Activated CD4-positive, alpha-beta T cell treated with anti-CD3 and anti-CD28 coated beads for 1 hour (primary cell): ENCODE measurements at places on chromosomes 7 and 10.

DNA sequence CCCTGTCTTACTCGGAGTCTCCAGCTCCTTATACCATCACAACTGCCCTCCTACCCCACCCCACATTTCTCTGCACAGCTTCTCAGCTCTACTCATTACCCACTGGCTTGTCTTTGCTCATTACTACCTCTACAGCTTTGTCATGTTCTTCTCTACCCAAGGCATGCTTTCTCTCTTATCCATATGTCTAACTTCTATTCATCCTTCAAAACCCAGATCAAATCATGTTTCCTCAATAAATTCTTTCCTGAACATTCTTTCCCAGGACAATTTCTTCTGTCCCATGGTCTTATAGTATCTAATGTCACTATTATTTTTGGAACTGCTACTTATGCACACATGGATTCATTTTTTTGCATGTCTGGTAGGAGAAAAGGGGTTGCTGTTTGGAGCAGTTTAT lies 231.4 kb downstream of the PTEN start:
- no peak for DNase-seq

DNA sequence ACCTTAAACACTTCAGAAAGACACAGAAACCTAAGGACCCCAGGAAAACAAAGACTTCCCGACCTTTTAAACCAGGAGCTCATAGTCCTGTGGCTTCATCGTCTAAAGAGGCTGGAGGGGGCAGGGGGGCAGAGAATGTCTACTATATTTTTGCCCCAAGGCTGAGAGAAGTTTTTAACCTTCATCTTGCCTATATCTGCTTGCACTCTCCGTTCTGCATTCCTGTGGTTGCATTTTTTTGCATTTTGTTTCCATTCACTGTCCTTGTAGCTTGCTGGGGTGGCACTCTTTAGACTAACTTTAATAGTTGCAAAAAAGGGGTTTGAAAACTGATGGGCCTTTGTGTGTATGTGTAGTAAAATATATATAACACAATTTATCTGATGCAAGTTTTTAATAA lies 23.7 kb downstream of the PRKAR2B start:
- DNase-seq: no peak

- no peak for DNase-seq
Measured at GRCh38 chr10:122341141-122341810, 33.2 kb upstream of the PLEKHA1 start.

GRCh38 chr7:150665896-150666295 lies 19.6 kb upstream of the GIMAP2 start:
- DNase-seq: no peak

DNA sequence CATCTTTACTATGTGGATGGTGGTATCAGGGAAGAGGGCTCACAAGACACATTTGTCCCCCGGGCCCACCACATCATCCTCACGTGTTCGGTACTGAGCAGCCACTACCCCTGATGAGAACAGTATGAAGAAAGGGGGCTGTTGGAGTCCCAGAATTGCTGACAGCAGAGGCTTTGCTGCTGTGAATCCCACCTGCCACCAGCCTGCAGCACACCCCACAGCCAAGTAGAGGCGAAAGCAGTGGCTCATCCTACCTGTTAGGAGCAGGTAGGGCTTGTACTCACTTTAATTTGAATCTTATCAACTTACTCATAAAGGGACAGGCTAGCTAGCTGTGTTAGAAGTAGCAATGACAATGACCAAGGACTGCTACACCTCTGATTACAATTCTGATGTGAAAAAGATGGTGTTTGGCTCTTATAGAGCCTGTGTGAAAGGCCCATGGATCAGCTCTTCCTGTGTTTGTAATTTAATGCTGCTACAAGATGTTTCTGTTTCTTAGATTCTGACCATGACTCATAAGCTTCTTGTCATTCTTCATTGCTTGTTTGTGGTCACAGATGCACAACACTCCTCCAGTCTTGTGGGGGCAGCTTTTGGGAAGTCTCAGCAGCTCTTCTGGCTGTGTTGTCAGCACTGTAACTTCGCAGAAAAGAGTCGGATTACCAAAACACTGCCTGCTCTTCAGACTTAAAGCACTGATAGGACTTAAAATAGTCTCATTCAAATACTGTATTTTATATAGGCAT lies 9.1 kb upstream of the CSGALNACT2 start:
- no peak for DNase-seq
